ENCODE measurements at places on chromosomes 7 and 10.
A peak's percentile ranks its signal among the peaks of the same experiment; 100 is the strongest.

GRCh38 chr10:76624470-76624869 lies 1013.1 kb downstream of the KCNMA1 start:
- no peak for DNase-seq

GRCh38 chr10:26697922-26698608 lies 564 bp downstream of the PDSS1 start:
- DNase-seq, result no peak

DNA sequence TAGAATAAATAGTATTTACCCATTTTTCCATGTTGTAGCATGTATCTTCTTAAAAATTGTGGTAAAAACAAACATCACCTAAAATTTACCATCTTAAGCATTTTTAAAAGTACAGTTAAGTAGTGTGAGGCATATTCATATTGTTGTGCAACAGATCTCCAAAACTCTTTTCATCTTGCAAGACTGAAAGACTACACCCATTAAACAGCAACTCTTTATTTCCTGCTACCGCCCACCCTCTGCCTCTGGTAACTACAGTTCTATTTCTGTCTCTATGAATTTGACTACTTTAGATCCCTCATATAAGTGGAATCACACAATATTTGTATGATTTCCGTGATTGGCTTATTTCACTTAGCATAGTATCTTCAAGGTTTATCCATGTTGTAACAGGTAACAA lies 40.0 kb upstream of the AGBL3 start:
- no peak for DNase-seq

DNA sequence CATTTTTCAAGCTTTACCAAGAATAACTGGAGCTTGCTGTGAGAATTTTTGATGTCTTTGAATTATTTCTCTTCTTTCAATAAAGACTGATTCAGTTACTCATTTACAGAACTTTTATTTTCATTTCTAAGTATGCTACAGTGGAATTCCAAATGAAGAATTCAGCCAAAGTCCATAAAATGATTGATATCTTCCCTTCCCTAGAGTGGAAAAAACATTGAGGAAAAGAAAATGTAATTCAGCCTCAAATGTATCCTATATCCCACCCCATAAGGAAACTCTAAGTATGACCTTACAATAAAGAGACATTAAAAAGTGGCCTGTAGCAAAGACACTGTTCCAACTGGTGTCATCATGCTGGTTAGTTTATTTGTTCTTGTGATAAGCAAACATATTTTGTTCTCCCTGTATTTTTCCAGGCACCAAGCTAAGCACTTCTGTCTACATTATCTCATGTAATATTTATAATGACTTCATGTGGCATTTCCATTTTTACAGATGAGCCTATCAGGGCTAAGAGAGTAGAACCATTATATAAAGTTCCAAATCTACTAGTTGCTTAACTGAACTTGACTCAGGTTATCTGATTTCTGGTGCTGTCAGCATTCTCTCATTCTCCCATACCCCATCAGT lies 450.4 kb downstream of the NEBL start:
- no peak for DNase-seq

- no peak for DNase-seq
Measured at GRCh38 chr7:55565681-55566080, 6.6 kb downstream of the VOPP1 start.

GRCh38 chr10:14003517-14004184 lies 327.1 kb downstream of the FRMD4A start:
- no peak for DNase-seq

GRCh38 chr7:142114207-142114606 lies 2.7 kb downstream of the MGAM2 start:
- DNase-seq, result no peak

- no peak for DNase-seq
Measured at GRCh38 chr7:52958621-52959140, 76.8 kb upstream of the POM121L12 start.

GRCh38 chr10:83108565-83109333 lies 1030.6 kb upstream of the GHITM start:
- no peak for DNase-seq

- DNase-seq, result peak; percentile 91
Measured at GRCh38 chr10:73879296-73880173, 5.2 kb upstream of the CAMK2G start.

DNA sequence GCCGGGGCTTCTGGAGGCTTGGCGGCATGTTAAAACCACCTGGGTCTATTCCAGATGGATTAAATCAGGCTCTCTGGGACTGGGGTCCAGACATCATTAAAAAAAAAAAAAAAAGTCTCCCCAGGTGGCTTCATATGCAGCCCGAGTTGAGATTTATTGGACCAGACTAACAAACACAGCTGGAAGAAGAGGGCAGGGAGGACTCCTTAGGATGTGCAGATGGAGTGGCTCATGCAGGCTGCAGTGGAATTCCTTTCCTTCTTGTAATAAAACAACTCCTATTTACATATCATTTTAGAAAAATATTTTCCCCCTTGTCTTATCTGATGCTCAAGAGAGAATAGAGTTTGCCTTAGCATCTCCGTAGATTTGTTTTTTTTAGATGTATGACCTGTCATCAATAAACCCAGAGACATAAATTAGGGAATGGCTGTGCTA lies 238.1 kb downstream of the CAMK1D start:
- DNase-seq, result no peak

DNA sequence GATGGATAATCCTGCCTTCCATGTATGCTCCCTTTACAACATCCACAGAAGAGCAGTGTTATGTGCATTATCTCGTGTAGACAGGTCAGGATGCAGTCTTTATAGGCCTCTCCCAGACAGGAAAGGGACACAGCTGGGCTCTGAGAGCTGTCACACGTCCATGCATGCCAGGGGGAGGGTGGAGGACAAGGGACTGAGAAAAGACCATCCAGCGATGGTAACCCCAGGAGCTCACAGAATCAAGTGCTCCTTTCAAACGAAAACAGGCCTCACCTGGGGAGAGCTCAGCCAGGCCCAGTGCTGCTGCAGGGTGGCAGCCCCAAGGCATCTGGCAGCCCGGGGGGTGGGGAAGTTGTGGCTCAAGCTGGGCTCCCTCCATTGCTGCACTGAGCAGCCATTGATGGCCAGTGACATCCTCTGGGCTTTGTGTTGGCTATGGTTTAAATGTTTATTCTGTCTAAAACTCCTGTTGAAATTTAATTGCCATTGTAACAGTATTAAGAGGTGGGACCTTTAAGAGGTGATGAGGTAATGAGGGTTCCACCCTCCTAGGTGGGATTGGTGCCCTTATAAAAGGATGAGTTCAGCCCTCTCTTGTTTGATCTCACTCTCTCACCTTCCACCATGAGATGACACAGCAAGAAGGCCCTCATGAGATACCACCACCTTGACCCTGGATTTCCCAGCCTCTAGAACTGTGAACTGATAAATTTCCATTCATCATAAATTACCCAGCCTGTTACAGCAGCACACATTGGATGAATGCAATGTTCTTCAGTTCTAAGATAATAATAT lies 15.7 kb downstream of the JCAD start:
- no peak for DNase-seq

GRCh38 chr7:39605087-39605486 lies 18.3 kb upstream of the RALA start:
- DNase-seq, result no peak

DNA sequence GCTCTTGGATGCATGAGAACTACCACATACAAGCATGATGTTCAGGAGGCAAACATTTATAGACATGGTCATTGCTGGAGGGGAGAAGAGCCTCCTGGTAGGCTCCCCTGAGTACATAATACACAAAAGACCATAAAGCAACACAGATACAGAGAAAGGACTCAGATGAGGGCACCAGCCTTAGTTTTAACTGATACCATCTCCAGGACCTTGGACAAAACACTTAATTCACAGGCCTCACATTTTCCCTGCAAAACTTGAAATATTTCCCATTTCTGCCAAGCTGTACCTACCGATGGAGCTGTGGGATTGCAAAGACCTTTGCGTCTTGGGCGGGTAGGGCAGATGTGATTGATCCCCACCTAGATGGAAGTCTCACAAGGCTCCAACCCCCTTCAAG lies 16.7 kb upstream of the ZNF488 start:
- no peak for DNase-seq

- DNase-seq, result no peak
Measured at GRCh38 chr10:119397416-119397815, 145.1 kb downstream of the RGS10 start.

- no peak for DNase-seq
Measured at GRCh38 chr7:1025743-1026581, 18.4 kb upstream of the GPR146 start.

DNA sequence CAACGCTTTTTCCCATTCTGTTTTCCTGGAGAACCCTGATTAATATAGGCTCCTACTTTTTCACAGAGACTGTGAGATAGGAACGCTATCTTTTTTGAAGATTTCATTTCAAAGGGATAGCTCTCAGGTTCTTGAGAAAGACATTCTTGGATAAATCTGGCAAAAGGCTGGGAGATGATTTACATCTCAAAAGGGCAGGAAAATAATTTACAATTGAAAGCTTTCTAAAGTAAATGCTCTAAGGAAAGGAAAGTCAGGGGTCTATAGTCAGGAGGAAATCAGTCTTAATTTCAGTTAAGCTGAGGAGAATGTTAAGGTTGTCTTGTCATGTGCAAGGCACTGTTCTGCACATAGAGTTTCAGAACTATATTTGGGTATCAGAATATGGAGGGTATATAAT lies 278.8 kb downstream of the KIF20B start:
- DNase-seq, result no peak
